ENCODE measurements at places on chromosomes 6 and 20. TPM values are rescaled to one million over a fixed set of nuclear protein-coding genes. Genes with fewer than 3 reads are reported as not detected.

DNA sequence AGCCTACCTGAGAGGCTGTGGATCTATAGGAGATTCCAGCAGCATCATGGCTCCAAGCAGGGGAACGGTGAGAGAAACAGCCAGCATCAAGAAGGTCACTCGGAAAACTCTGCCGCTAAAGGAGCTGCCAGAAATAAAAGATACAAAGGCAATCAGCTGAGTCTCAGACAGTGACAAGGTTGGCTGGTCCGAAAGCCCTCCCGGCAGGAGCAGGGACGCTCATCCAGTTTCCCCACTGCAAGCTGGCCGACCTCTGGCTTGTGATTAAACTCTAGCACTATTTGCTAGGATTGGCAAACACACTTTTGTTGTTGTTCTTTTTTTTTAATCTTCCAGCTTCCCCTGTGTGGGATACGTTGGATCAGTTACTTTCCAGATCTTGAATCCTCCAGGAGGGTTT, 8.7 kb downstream of the APMAP start:
- DNase-seq: no peak

DNA sequence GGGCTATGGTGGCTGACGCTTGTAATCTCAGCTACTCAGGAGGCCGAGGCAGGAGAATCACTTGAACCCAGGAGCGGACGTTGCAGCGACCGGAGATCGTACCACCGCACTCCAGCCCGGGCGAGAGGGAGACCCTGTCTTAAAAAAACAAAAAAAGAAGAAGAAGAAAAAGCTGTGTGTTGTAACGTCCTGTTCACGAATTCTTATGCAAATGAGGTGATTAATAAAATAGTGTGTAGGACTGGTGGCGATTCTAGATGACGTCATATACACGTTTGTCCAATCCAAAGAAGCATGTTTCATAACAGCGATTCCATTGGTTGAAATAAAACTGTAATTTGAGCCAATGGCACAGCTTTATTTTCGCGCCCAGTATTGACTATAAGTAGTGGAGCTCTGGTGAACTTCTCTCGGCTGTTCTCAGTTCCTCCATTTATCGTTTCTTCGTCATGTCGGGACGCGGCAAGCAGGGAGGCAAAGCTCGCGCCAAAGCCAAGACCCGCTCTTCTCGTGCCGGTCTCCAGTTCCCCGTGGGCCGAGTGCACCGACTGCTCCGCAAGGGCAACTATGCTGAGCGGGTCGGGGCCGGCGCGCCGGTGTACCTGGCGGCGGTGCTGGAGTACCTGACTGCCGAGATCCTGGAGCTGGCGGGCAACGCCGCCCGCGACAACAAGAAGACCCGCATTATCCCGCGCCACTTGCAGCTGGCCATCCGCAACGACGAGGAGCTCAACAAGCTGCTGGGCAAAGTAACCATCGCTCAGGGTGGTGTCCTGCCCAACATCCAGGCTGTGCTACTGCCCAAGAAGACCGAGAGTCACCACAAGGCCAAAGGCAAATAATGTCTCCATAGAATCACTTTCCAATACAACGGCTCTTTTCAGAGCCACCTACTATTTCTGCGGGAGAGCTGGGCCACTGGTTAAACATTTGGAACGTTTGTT, 47.0 kb downstream of the OR2B2 start:
- peak; percentile 99 for DNase-seq

GRCh38 chr6:166335378-166336302, 6.7 kb downstream of the SFT2D1 start:
- DNase-seq: no peak

DNA sequence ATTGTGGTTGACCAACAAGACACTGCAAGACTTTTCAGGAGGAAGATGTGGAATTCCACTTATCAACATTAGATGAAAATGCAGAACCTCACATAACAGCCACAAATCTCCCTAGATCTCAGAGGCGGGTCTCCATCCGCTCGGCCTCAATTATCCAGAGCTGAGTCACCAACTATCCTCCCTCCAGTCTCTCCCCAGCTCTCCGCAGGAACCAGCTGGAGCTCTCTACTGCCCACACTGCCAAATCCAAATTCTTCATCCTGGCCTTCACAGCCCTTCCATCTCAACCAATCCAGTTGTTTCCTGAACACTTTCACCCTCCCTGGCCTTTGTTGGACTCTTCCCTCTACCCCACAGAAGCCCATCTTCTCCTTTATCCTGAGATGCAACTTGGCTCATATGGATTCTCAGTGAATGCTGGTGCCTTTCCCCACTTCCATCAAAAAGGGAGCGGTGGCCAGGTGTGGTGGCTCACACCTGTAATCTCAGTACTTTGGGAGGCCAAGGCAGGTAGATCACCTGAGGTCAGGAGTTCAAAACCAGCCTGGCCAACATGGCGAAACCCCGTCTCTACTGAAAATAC, 3.5 kb upstream of the TGIF2 start:
- DNase-seq: no peak

The SPTLC3 gene
- total RNA-seq: 32.3 TPM

The C20orf144 gene
- total RNA-seq: not detected

Measured in skin of body (tissue), 3 donors.